ENCODE measurements at places on chromosomes 16 and 17.

DNA sequence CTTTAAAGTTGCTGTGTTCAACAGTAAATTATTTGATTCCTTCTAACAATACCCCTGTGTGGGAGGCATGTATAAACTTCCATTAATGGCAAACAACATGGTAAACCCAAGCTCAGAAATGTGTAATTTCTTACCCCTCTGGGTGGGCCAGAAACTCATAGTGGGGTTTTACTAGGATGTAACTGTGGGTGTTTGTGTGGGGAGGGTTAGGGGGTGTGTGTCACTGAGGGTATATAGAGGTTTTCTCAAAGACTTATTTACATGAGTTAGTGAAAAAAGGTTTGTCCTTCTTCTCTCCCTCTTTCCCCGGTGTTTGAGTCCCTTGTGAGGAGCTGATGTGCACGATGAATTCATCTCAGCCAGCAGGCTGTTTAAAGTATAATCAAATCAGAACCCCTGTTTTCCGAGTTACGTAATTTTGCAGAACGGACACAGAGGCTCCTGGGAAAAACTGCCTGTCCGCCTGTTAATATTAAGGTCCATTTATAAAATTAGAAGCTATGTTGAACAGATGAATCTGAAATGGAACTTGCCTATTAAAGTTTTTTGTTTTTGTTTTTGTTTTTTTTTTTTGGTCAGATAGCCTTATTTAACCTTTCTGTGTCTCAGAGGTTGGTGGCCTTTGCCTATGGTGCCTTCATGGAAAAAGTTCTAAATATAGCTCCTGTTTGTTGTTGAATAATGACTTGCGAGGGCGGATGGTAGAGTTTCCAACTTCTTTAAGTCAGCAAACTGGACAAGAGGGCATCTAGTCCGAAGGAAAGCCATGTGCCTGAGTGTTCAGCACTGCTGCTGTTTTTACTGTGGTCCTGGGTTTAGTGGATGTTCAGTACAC lies 73.3 kb downstream of the MSI2 start:
- no peak for DNase-seq

DNA sequence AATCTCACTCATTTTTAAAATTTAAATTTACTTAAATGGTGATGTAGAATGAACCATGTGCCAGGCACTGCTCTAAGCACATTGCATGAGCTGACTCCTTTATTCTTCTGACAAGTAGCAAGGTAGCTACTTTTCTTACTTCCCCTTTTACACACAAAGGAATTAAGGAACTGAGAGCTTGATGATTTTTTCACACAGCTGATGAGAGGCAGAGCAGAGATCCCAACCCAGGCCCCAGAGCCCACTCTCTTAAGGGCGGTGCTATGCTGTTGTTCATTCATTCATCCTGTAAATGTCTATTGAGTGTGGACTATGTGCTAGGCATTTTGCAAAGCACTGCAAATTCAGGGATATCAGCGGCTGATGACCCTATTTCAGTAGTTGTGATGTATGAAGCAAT lies 17.9 kb downstream of the SEC14L5 start:
- DNase-seq, result no peak

- DNase-seq, result no peak
These were observed 65.2 kb upstream of the ZNF469 start for GRCh38 chr16:88317613-88317965.

DNA sequence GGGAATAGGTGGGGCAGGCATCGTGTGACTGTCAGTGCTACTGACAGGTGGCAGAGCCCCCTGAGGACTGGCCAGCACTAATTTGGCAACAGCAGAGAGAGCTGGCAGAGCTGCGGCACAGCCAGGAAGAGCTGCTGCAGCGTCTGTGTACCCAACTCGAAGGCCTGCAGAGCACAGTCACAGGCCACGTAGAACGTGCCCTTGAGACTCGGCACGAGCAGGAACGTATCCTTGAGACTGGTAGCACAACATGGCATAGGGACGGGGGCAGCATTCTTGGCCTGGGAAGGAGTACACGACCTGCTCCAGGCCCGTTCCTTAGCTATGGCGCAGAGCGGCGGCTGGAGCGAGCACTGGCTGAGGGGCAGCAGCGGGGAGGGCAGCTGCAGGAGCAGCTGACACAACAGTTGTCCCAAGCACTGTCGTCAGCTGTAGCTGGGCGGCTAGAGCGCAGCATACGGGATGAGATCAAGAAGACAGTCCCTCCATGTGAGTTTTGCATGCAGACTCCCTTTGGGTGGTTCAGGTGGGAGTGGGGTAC lies 3.0 kb upstream of the NRN1L start:
- no peak for DNase-seq

- no peak for DNase-seq
These were observed 21.1 kb upstream of the SPATA32 start for GRCh38 chr17:45282683-45283644.

GRCh38 chr16:56041556-56042140 lies 149.6 kb upstream of the GNAO1 start:
- peak; percentile 6 for DNase-seq

- DNase-seq, result no peak
These were observed 99.5 kb downstream of the SYCE1L start for GRCh38 chr16:77298418-77299360.

GRCh38 chr17:7846765-7847661 lies 7.9 kb upstream of the TMEM88 start:
- no peak for DNase-seq

GRCh38 chr17:64413513-64413912 lies 22.9 kb upstream of the PECAM1 start:
- no peak for DNase-seq

GRCh38 chr17:49578952-49579500 lies 3.4 kb downstream of the NXPH3 start:
- DNase-seq, result no peak

GRCh38 chr16:6827267-6827666 lies 505.4 kb upstream of the RBFOX1 start:
- DNase-seq, result no peak

GRCh38 chr16:11871193-11871592 lies 19.9 kb upstream of the RSL1D1 start:
- no peak for DNase-seq

GRCh38 chr17:79105937-79106336 lies 31.3 kb downstream of the ENGASE start:
- no peak for DNase-seq

DNA sequence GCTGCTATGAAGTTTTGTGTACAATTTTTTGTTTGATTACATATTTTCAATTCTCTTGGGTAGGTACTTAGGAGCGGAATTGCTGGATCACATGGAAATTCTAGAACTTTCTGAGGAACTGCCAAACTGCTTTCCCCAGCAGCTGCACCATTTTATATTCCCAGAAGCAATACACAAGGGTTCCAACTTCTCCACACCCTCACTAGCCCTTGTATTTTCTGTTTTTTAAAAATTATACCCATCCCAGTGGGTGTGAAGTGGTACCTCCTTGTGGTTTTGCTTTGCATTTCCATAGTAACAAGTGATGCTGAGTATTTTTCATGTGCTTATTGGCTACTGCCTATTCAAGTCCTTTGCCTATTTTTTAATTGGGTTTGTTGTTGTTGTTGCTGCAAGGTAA lies 20.9 kb downstream of the NACA2 start:
- DNase-seq, result no peak

DNA sequence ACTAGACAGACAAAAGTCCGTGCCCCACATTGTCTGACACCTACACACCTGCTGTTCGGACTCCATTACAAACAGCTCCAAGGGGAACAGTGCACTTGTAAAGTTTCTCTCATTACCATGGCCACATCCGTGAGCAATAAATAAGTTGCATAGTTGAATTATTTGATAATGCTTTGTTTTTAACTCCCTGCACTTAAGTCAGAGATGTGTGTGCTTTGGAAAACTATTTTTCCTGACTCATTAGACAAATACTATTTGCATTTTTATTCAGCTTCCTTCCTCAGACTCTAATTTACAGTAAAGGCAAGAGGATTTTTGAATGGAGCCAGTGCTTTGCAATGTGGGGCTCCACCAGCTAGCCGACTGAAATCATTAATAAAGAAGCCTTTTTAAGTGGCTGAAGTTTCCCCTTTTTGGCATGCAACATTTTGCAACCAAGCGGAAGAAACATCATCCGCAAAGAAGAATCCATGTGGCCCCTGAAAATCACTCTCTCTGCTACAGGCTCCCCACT lies 6.5 kb upstream of the CCL2 start:
- DNase-seq, result no peak

DNA sequence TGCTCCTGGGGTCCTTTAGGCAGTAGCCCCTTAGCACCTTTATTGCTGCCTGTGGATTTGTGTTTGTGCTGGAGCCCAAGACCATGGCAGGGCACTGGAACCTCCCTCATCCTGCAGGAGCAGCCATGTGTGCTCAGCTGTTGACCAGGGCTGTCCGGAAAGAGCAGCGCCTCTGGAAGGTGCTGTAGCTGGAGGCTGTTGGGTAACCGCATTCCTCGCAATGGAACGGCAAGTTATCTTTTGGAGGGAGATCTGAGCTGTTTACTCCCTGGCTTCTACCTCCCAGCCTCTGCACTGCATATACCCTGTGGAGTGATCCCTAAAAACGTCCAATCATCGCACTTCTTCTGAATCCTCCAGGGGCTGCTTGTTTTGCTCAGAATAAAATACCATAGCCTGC lies 291.0 kb downstream of the SNX29 start:
- no peak for DNase-seq

- no peak for DNase-seq
These were observed 1726.1 kb downstream of the TP53TG3F start for GRCh38 chr16:35185366-35186044.

- no peak for DNase-seq
These were observed 44.2 kb downstream of the WDR45B start for GRCh38 chr17:82603981-82604448.

DNA sequence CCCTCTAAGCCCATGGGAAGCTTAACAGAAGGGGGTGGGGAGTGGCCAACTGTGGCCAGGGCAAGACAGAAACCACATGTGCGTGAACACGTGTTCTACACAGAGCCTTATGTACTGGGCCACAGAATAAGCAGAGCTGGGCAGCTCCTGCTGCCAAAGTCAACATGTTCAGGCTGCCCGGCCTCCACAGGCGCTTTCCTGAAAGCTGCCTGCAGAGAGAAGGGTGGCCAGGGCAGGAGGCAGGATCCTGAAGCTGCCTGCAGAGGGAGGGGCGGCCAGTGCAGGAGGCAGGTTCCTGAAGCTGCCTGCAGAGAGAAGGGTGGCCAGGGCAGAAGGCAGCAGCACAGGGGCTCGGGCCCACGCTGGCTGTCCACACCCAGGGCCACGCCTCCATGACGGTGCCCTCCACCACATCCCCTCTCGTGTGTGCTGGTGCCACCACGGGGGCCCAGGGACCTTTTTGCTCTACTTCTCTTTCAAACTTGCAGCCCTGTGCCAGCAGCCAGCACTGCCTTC lies 79.5 kb downstream of the ANKRD11 start:
- no peak for DNase-seq

- no peak for DNase-seq
These were observed 48.3 kb downstream of the ADCY7 start for GRCh38 chr16:50314665-50315064.

DNA sequence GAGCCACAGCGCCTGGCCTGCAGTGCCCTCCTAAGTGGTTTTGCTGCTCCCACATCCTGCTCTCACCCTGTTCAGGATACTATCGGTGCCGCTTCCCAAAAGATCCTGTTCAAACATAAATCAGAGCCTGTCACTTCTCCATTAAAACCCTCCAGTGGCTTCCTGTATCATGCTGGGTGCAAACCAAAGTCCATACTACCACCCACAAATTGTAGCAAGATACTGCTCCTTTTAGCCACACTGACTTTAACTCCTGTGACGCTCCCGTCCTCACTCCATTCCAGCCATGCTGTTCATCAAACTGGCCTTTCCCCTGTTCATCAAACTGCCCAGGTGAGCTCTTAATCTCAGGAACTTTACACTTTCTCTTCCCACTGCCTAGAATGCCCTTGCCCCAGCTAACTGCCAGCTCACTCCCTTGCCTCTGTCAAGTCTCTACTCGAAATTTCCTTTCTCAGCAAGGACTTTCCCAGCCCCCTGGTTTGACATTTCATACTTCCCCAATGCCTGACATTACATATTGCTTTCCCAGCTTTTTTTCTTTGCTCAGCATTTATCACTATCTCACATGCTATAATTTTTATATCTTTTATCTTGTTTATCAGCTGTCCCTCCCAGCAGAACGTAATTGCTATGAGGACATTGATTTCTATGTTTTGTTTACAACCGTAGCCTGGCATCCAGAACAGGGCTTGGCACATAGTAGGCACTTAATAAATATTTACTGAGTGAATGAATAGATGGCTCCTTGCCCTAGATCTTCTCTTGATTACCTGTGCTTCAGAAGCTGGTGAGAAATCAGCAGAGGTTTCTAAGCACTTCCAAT lies 44.3 kb upstream of the SMURF2 start:
- no peak for DNase-seq

Data from stimulated activated CD4-positive, alpha-beta T cell treated with anti-CD3 and anti-CD28 coated beads, Interleukin-12 subunit alpha, Interleukin-12 subunit beta, amount 100 ng/mL, for 4 hours (primary cell).